BJ (cell line): ENCODE measurements at places on chromosomes 16 and 17. TPM values are rescaled to one million over a fixed set of nuclear protein-coding genes. Genes with fewer than 3 reads are reported as not detected.
A peak's percentile ranks its signal among the peaks of the same experiment; 100 is the strongest.

DNA sequence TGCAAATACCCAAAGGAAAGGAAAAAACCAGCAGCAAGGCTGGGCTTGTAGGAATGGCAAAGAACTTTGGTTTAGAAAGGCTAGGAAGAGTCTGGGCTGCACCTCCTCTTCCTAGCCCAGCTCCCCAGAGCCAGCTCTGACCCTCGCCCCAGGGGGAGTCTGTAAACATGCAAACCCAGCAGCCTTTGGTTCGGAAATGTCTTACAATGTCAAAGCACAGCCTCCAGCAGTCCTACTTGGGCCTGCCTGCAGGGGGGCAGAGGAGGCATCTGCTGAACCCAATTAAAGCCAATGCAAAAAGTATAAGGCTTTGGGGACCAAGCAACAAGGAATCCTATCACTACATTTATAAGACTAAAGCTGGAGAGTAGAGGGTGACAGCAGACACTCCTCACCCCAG lies 5.0 kb upstream of the FTSJ3 start:
- no peak for DNase-seq

Gene GFOD2
- 11.4 and 13.6 TPM in 2 replicates for polyA plus RNA-seq

- DNase-seq = no peak
These were observed 19.3 kb downstream of the MYLK3 start for GRCh38 chr16:46728806-46729205.

DNA sequence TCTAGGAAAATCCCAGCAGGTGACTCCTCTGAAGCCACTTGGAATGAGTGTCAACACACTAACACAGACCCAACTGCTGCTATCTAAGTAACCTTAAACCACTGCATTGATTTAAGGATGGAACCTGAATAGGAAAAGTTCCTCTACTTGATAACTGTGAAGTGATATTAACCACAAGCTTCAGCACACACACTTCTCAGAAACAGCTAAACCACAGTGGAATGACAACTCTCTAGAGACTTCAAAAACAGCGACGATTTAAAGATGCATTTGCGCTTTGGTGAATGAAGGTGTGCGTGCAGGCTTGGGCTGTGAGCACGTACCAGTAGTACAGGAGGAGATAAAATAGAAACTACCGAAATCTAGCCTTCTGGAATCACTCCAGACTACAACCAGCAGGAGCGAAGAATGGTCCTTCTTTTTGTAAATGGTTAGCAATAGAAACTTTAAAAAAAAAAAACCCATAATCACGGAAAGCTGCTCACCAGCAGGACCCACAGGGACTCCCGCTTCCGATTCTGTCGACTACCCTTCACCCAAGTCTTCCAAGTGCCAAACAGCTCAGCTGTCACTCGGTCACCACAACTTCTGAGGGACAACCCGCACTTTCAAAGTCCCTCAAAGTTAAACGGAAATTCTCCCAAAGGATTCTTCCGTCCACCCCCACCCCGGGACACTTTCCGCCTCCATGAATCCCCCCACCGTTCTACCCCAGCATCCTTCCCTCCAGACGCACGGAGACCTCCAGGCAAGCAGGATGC lies 137.7 kb upstream of the CORO6 start:
- no peak for DNase-seq

- no peak for DNase-seq
These were observed 80.8 kb upstream of the CIBAR2 start for GRCh38 chr16:85193115-85193493.

DNA sequence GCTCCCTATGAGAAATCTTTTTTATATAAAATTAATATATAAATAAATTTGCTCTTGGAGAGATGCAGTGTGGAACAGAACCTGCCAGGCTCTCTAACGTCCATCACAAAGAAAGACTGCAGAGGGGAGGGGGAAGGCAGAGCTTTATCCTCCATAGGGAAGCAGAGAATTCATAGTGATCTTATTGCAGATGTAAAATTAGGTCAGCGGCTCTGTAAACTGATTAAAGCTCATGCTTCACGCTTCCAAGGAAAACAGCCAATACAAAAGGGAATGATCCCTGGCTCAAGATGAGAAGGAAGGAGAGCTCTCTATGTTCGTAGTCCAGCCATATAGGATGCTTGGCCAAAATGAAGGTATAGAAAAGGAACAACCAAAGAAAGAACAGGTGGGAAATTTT lies 532.3 kb upstream of the PSMD7 start:
- no peak for DNase-seq

GRCh38 chr16:55330781-55331647 lies 7.0 kb downstream of the IRX6 start:
- DNase-seq = no peak

GRCh38 chr16:58497935-58498334 lies 2.0 kb upstream of the NDRG4 start:
- DNase-seq = no peak

Gene KRTAP9-3
- not detected in 2 replicates for polyA plus RNA-seq

DNA sequence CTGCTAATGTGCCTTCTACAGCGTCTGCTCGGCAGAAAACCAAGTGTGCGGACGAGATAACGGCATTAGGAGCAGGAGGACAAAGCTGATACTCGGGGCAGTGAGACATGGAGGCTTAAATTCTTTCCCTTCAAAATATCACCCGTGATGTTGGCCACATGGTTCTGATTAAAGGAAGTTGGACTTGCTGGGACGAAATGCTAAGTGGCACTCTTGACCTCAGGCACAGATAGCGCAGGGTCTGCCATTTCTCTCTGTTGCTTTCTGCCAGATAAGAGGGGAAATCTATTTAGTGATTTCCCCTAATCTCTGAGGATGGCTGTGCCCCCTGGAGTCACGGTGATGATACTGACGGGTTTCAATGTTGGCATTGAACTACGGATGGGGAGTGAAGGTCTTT lies 509.6 kb upstream of the EEF2KMT start:
- no peak for DNase-seq

Gene SMIM22
- not detected in 2 replicates for polyA plus RNA-seq

GRCh38 chr16:85583491-85584181 lies 29.5 kb upstream of the GSE1 start:
- peak; percentile 55 for DNase-seq

DNA sequence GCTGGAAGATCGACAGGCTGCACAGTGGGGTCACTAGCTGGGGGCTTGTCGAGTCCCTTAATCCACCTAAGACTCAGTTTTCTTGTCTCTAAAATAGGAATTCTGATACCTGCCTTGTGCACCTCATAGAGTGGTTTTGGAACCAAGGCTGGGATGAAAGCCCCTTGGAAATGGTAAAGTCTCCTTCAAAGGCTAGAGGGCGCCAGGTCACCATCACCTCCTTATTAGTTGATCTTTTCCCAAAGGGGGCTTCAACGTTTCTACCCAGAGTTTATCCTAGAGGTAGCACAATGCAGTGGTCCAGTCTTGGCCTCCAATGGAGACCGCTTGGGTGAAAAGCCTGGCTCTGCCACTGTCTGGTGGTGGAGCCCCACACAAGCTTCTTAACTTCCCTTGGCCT lies 158.2 kb downstream of the AIPL1 start:
- no peak for DNase-seq

GRCh38 chr16:86580063-86580790 lies 1.9 kb downstream of the FOXL1 start:
- no peak for DNase-seq

Gene OR1A1
- not detected in 2 replicates for polyA plus RNA-seq
